ENCODE measurements at places on chromosomes 5 and 9.

- no peak for DNase-seq
Measured at GRCh38 chr5:149635394-149635793, 54.1 kb downstream of the ARHGEF37 start.

DNA sequence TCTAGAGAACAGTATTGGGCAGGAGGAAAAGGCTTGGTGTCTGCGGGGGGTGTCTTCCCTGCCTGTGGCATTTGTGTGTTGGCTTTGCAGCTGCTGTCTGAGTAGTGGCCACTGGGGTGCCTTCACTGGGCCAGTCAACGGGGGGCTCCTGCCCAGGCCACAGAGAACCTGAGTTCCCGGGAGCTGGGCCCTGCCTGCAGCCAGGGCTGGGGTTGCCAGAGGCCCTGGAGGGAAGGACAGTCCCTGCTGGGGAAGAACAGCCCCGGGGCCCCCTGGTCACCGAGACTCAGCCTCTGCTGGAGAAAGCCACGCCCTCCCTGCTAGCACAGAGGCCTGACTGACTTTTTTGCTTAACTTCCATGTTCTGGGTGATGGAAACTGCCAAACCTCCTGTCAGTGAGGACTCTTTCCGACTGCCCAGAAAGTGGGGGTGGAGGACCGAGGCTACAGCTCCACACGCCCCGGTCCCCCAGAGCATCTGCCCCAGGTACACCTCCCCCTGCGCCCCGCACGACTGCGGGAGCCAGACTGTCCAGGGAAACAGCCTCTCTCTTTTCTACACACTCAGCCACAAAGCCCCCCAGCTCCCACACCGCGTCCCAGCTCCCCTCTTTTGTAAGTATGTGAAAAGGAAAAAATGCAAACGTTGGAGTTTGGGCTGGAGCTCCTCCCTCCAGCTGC is 133.4 kb downstream of the DAB2IP start:
- no peak for DNase-seq

DNA sequence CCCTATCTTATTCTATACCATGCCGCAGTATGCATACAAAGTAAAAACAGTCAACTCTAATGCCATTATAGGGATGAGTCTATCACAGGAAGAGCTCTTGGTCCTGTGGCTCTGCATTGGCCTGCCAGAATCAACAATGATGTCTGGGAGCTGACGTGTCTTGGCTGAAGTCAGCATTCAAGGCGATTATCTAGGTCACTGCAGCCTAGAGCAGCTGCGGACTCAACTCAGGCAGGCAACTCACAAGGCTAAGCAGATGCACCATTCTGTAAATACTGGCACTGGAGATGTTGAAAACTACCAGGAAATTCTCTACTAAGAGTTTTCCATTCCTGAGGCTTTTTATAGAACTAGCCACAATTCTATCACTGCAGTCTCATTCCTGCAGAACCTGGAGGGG is 13.3 kb downstream of the SPATA9 start:
- DNase-seq = no peak

- DNase-seq = no peak
Measured at GRCh38 chr5:43802651-43803050, 199.7 kb downstream of the NNT start.

- DNase-seq = no peak
Measured at GRCh38 chr9:73548201-73548600, 396.5 kb downstream of the ANXA1 start.

DNA sequence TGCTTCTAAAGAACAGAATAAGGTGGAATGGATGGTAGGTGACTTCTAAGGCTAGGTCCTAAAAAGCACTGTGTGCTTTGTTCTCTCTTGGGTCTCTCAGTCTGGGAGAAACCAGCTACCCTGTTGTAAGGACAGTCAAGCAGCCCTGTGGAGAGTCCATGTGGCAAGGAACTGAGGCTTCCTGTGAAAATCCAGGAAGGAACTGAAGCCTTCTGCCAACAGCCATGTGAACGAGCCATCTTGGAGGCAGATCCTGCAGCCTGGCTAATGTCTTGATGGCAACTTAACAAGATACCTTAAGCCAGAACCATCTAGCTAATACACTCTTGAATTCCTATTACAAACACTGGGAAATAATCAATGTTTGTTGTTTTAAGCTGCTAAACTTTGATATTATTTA is 100.1 kb upstream of the PCA3 start:
- DNase-seq = no peak

DNA sequence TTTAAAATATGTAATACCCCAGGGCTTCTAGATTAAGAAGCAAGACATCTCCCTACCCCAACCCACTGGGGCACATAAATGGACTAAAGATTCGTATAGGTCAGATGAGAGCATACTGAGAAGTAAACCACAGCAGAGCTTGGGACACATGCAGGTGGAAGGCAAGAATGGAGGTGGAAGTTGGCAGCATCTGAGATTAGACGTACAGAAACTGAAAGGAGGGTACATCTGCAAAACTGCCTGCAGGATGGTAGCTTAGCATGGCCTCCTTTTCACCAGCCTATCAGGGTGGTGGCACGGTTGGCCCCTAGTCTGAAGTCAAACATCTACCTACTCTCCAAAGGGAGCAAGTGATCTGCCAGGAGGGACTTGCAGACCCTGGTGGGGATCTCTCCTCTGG is 181.8 kb downstream of the TSSK1B start:
- DNase-seq = no peak

DNA sequence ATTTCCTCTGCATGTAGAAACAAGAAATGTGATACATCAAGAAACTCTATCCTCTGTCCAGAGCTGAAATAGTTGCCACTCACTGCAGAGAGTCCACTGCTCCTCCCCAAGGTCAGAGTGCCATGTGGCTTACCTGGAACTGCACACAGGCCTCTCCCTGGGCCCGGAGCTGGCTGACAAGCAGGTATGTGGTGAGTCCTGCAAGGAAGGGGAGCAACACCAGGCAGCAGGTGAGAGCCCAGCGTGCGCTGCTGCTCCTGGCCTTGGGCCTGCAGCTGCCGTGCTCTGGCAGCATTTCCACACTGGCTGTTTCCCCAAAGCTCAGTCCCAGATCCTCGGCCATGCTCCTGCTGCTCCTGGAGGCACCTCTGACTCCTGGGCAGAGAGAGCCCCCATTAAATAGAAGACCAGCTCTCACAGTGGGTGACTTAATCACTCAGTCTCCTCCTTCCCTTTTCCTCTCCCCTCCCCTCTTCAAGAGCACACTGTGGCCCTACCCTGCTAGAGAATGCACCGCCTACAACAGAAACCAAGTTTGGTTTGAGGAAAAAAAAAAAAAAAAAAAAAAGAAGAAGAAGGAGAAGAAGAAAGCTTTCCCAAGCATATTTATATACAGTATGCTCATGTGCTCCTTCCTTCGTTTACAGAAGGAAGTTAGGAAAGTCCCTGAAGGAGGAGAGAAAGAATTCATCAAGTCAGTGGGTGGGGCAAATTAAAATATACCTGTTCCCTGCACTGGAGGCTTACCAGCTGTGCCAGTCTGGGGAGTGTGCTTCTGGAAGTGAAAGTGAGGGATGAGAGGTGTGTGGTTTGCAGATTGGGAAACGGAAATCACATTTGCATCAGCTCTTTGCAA is at the start of gene TNFSF15:
TSS of gene TNFSF15 (minus strand) at position 370 of the 856 bp plus-strand sequence. CDS start at position 343, 27 bp downstream.
- DNase-seq = peak; percentile 29

- no peak for DNase-seq
Measured at GRCh38 chr9:119282476-119283077, 86.7 kb downstream of the BRINP1 start.

GRCh38 chr9:85978496-85978895 is 37.5 kb downstream of the NAA35 start:
- no peak for DNase-seq

DNA sequence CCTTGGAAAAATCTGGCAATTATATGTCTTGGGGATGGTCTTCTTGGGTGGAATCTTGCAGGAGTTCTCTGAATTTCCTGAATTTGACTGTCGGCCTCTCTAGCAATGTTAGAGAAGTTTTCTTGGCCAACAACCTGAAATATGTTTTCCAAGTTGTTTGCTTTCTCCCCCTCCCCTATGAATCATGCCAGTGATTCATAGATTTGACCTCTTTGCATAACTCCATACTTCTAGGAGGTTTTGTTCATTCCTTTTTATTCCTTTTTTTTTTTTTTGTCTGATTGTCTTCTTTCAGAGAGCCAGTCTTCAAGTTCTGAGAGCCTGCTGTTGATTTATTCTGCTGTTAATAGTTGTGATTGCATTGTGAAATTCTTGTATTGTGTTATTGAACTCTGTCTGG is 56.7 kb upstream of the SLC44A1 start:
- DNase-seq = no peak

DNA sequence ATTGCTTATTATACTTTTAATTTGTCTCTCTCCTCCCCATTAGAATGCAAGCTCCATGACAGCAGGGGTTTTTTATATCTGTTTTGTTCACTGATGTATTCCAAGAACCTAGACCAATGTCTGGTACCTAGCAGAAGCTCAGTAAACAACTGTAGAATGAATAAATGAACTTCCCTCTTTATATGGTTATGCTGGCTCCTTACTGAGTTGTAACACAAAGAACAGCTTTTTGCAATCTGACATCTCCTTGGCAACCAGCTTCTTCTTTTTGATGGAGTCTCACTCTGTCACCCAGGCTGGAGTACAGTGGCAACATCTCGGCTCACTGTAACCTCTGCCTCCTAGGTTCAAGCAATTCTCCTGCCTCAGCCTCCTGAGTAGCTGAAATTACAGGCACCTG is 13.6 kb downstream of the TRMO start:
- DNase-seq = no peak

GRCh38 chr5:36393656-36394428 is 92.1 kb upstream of the RANBP3L start:
- no peak for DNase-seq

GRCh38 chr9:87543251-87543650 is 45.6 kb downstream of the DAPK1 start:
- no peak for DNase-seq

- DNase-seq = no peak
Measured at GRCh38 chr5:170534941-170535340, 31.1 kb downstream of the KCNIP1 start.

DNA sequence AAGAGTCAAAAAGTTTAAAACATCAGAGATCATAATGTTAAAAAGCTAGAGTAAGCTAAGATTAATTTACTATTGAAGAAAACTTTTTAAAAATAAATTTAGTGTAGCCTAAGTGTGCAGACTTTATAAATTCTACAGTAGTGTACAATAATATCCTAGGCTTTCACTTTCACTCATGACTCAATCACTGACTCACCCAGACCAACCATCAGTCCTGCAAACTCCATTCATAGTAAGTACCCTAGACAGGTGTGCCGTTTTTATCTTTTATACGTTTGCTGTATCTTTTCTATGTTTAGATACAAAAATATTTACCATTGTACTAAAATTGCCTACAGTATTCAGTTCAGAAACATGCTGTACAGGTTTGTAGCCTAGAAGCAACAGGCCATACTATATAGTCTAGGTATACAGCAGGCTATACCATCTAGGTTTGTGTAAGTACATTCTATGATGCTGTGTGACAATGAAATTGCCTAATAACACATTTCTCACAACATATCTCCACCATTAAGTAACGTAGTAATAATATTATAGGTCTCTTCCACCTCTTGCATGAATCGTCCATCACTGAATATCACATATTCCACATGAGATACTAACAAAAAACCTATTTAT is 59.2 kb downstream of the MEGF9 start:
- DNase-seq = peak; percentile 21

GRCh38 chr5:30001826-30002225 is 1191.7 kb upstream of the CDH6 start:
- no peak for DNase-seq

DNA sequence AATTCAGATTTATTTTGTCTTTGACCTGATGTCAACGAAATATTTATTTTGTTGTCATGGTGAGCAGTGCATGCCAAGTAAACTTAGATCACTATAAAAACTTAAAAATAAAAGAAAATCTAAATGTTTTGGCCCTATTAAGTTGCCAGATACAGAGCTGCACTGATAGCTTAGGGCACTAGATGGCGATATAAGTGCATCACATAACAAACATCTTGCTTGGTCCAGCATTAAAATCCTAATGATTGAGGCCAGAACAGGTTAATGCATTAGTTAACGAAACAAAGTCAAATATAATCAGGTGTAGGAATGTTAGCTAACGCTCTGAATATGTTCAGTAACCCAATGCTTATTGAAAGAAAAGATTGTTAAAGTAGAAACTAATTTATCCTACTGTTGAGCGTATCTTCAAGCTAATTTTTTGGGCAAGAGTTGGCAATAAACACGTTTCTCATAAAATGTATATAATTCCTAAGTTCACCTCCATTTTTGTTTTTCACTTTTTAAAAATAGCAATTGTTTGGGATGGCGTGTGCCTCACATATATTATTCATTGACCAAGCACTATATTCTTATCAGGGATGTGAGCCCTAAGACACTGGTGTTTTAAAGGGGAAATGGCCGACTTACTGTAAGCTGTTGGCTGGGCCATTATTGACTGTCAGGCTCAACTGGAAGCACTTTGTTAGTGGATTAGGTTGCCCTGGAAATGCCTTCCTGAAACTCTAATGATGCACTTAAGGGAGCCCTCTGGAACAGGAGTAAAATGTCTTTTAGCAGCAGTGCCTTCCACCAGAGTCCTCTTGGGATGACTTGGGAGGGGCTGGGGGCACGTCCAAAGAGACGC is 33.3 kb downstream of the KCTD16 start:
- DNase-seq = peak; percentile 34

- no peak for DNase-seq
Measured at GRCh38 chr5:82257729-82258128, 20.4 kb downstream of the RPS23 start.

DNA sequence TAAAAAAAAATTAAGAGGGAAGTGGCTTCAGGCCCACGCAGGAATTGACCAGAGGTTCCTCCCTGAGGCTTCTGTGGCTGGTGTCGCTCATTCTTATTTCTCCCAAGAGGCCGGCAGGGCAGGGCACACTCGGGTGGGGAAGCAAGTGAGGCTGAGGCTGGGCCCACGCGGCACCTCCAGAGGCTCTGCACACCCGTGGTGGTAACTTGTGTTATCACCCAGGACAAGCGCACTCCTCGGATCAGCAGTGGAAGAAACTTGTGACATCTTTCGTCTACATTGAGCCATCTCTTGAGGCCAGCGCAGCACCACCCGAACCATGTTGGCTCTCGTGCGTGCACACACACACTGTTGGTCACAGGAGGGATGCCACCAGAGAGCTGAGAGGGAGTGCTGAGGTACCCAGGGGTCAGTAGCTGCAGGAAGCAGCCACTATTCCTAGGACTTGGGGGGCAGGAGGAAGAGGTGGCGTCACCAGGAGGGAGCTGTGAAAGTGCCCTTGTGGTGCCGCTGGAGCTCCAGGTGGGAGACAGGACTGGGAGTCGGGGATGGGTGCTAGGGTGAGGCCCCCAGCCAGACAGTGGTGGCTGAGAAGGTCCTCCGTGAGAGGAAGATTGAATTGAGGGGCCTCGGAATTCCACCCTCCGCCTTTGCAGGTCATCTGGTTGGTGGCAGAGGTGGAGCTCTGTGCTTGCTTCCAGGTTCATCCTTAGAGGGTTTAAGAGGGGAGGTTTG is 6.4 kb downstream of the NDUFS6 start:
- DNase-seq = no peak

All from GM13976 (cell line).